ENCODE measurements at places on chromosomes 4 and X.

DNA sequence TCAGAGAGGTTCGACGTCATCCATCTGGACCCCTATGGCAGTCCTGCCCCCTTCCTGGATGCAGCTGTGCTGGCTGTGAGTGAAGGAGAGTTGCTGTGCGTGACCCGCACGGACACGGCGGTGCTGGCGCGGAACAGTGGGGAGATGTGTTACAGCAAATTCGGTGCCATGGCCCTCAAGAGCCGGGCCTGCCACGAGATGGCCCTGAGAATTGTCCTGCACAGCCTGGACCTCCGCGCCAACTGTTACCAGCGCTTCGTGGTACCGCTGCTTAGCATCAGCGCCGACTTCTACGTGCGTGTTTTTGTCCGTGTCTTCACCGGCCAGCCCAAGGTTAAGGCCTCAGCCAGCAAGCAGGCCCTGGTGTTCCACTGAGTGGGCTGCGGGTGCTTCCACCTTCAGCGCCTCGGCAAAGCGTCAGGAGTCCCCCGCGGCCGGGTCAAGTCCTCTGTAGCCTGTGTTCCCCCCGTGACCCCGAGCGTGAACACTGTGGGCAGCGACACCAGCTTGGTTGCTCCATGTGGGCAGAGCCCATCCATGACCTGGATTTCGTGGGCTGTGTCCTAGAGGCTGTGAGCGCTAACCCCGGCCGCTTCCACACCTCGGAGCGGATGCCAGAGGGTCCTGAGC is 186.7 kb upstream of the SLITRK2 start:
- no peak for DNase-seq

DNA sequence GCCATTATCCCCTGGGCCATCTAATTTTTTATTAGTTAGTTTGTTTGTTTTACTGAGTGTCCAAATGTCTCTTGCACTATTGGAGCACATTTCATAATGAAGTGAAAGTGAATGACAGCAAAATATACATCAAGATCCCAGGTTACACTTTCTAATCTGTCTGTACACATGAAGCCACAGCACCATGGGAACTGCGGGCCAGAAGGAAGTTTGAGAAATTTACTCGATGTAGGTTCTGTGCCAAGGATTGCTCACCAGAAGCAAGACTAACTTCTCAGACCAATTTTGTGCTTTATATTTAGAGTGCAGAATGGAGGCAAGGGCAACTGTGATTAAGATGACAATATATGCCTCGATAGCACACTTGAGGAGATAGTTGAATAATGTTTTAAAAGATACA is 258.0 kb downstream of the COL25A1 start:
- peak; percentile 63 for DNase-seq

DNA sequence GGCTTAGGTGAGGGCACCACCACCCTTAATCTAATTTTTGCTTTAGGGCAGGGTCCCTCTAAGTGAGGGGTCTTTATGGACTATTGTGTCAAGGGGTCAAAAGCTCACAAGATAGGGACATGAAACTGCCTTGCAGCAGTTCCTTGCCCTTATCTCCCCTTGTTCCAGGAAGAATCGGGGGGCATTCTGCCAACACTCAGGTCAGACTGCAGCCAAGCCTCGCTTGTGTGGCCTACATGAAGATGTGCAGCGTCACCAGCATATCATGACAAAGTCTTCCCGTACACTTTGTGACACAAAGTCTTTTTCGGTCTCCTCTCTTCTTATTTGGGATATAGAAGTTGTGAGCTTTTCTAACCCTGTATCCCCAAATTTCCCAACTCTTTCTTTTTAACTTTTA is 17.5 kb upstream of the USP9X start:
- no peak for DNase-seq

DNA sequence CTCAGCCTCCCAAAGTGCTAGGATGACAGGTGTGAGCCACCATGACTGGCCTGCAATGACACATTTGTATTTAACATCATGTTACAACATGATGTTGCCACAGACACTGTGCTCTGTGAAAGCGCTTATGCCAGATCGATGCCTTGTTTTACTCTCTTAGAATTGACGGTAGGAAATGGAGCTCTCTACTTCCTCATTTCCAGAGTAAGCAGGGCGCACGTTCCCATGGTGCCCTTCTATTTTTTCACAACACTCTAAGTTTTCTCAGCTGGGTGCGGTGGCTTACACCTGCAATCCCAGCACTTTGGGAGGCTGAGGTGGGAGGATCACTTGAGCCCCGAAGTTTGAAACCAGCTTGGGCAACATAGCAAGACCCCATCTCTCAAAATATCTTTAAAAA is 60.7 kb upstream of the DHRSX start:
- peak; percentile 86 for DNase-seq

DNA sequence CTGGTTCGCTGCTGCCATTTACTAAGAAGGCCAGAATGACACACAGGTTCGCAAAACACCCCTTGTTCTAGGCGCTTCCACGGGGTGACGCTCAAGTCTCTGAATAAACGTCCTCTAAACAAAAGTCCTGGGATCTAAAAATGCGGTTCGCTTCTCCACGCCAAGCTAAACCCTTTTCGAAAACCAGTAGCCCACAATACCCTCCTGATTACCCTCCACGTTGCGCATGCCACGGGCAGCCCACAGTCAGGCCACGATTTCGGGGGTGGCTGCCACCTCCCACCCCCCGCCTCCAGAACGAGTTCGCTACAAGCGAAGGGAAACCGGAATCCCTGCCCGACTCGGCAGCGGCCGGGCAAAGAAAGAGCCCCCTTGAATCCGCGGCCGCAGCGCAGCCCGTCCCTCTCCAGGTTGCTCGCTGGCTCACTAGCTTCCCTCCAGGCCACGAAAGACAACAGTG is 423 bp downstream of the RPL39 start:
- peak; percentile 42 for DNase-seq

GRCh38 chr4:15577508-15577907 is 77.6 kb downstream of the FBXL5 start:
- no peak for DNase-seq

DNA sequence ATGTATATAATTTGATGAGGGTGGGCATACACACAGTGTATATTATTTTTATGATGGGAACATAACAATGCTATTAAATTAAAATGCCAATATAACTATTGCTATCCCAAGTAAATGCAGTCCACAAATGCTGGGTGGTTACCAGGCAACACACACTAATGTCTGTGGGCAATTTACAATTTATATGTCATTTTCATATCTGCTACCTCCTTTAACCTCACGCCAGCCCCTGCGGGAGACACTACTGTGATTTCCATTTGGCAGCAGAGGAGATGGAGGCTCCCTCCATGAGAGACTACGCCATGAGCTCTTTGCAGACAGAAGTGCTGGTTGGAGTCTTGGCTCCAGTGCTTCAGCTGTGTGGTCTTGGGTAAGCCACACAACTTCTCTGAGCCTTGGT is 87.9 kb downstream of the PPP2R2C start:
- DNase-seq: no peak

DNA sequence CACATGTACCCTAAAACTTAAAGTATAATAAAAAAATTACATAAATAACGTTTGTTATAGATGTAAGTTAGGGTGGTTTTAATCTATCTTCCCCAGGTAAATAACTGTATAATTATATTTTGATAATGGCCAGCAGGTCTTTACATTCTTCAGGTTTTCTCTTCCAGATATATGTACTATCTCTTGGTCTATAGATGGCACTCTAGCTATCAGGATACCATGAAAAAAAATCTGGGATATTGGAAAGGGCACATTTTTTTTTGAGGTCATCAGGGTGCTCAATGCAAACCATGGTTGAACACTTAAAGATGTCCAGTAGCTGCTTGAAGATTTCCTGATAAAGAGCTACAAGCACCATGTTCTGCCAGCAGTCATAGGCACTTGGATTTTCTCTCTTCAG is 15.6 kb upstream of the ADH4 start:
- no peak for DNase-seq

DNA sequence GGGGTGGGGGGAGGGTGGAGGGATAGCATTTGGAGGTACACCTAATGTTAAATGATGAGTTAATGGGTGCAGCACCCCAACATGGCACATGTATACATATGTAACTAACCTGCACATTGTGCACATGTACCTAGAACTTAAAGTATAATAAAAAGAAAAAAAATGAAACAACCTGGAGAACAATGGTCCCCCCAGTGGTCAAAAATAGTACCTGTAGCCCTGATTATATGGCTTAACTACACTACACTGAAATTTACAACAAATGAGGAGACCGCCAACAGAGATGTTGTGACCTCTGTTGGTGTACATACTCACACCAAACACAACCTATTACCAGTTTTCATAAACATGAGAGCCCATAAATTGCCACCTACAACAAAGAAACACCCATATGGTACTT is 7.3 kb upstream of the MAGEE1 start:
- no peak for DNase-seq

DNA sequence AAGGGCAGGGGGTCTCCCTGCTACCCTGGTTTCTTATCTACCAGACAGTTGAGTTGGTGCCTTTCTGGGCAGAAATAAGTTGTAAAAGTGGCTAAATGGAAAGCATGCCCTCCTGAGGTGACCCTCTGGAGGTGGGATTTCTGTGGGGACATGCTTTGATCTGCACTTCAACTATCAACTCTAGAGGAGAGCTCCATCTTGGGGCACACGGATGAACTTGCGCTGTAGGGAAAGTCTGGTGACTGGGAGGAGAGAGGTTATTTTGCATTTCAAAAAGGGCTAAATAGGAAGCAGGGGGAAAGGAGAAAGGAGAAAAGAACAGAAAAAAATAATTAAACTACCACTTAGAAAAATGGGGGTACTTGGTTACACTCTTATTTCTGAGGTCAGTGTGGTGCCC is 12.7 kb upstream of the RHOXF2B start:
- DNase-seq: no peak

- no peak for DNase-seq
Observed at GRCh38 chr4:56531149-56531770, 25.7 kb downstream of the ARL9 start.

- DNase-seq: no peak
Observed at GRCh38 chr4:72352711-72353110, 216.3 kb downstream of the ADAMTS3 start.

- peak; percentile 64 for DNase-seq
Observed at GRCh38 chr4:1072830-1073446, 40.4 kb downstream of the RNF212 start.

DNA sequence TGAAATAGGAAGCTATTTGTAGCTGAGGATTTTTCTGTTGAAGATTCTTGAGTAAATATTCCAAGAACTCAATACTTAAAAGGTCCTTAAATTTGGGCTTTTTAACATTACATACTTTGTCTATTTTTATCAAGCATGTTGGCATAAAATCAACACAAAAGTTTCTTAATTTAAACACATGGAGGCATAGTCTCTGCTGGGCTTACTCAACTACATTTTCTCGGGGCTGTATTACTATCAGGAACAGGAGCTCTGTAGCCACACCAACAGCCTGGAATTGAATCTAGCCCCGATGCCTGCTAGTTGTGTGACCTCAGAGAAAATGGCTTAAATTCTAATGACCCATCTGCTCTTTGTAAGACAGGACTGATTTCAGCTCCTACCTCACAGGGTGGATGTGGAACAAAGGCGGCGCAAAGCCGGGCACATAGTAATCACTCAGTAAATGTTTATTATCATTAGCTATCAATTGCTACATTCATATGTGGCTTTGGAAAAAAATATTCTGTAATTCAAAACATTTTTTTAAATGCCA is 207.0 kb downstream of the NSUN7 start:
- DNase-seq: no peak

DNA sequence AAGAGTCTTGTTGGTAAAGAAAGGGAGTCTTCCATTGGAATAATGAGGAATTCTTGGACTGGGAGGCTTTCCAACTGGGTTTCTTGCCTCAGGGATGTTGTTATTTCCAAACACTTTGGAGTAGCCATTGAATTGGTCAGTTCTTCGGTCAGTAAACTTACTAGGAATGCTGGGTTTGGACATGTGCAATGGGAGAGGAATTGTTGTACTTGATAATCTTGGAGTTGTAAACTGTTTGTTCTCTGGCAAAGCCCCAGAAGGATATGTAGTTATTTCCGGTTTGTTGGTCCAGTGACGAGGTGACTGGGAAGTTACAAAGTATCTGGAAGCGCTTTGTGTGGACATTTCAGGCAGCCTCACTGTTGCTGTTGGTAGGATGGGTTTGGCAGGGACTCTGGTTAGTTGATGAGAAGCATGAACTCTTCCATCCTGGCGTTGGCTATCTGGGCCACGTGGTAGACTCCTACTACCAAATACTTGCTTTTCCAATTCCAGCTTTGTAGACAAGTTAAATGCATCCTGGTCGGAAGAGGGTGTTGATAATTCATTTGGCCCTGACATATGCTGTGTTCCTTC is 25.9 kb downstream of the MXRA5 start:
- no peak for DNase-seq

DNA sequence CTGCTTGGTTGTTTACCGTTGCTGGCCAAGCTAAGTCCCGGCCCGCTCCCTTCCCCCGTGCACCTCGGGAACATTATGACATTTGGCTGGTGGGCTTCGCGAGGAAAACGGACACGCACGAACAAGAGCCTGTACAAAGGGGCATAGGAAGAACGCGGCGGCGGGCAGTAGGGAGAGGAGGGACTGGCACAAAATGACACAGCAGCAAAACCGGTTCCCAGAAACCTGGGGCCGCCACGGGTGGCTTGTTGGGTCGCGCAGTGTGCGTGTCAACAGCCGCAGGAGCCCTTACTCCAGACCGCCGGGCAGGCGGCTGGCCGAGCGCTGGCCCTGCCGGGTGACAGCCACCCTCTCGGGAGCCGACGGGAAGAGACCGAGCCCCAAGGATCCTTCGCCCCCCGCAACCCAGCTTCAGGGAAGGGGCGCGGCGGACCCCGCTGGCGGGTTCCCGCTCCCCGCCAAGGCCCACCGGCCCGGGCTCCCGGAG is 1.6 kb upstream of the LIN54 start:
- DNase-seq: no peak

GRCh38 chr4:174505007-174505406 is 17.3 kb downstream of the HPGD start:
- no peak for DNase-seq

DNA sequence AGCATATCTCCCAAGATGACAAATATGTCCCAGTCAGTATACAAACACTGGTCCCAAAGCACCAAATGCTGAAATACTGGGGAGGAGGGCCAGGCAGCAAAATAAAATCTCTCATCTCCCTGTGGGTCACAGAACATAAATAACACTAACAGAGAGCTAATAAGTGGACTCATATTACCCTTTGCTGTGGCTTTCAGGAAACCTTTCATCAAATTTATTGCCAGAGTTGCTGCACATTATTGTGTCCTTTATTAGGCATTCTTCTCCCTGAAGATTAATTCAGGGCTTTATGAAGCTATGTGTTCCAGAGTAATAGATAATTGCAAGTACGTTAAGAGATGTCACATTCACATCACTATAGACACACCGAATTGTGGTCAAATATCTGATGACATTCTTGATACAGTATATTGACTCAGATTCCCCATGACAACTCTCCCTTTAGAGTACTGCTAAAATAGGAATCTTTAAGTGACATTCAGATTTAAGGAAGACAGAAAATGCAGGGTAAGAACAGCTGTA is 124.1 kb upstream of the PRR32 start:
- no peak for DNase-seq

GRCh38 chr4:14496408-14496807 is 505.9 kb upstream of the CPEB2 start:
- no peak for DNase-seq

GRCh38 chr4:100694467-100694866 is 176.6 kb upstream of the EMCN start:
- DNase-seq: no peak

- DNase-seq: no peak
Observed at GRCh38 chr4:132312521-132312920, 836.6 kb upstream of the PCDH10 start.

- peak; percentile 4 for DNase-seq
Observed at GRCh38 chr4:75895744-75896314, 6.4 kb downstream of the PPEF2 start.

Data from MV-4-11 (cell line).